HFFc6 (cell line): ENCODE measurements at places on chromosomes 11 and 22. TPM values are rescaled to one million over a fixed set of nuclear protein-coding genes. Genes with fewer than 3 reads are reported as not detected.

KCNJ5 gene
- not detected in 2 replicates for total RNA-seq

- DNase-seq, result no peak
Observed at GRCh38 chr11:72897506-72897905, 83.3 kb downstream of the ATG16L2 start.

CNTN5 gene
- not detected in 3 replicates for total RNA-seq

DNA sequence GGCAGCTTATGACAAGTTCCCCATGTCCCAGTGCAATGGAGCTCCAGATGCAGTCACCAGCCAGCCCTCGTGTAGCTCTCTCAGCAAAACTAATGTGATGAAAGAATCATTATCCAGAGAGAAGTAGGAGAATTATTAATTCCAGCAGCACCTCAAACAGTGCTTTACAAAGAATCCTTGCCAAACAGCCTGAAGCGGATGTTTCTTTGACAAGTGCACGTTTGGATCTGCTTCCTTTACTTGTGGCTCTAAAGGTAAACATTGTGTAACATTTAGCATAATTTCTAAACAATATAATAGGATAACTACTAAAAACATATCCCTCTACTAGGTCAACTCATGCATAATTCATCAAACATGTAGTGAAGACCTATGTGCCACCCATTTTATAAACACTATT is 197.0 kb downstream of the FAM181B start:
- DNase-seq, result no peak
